Myometrial cell (primary cell): ENCODE measurements at places on chromosomes 16 and 17. TPM values are rescaled to one million over a fixed set of nuclear protein-coding genes. Genes with fewer than 3 reads are reported as not detected.

RNF222 gene
- total RNA-seq: not detected in 2 replicates

HBA1 gene
- not detected in 2 replicates for total RNA-seq

CORO6 gene
- 3.2 and 5.7 TPM in 2 replicates for total RNA-seq

CCL16 gene
- not detected in 2 replicates for total RNA-seq

ARL4D gene
- 4.9 and 6.7 TPM in 2 replicates for total RNA-seq

LAT gene
- 0.58 TPM in 1 of 2 replicates, not detected in the other for total RNA-seq

ABCC11 gene
- 0.29 TPM in 1 of 2 replicates, not detected in the other for total RNA-seq

TMUB2 gene
- 26.8 and 45.3 TPM in 2 replicates for total RNA-seq

KRT25 gene
- not detected in 2 replicates for total RNA-seq

RNF167 gene
- total RNA-seq: 64.3 and 64.5 TPM in 2 replicates

TBX6 gene
- total RNA-seq: 0.35 and 0.86 TPM in 2 replicates

TBC1D3B gene
- not detected in 2 replicates for total RNA-seq

VTN gene
- total RNA-seq: 0.29 and 1.4 TPM in 2 replicates
